T1000 (cell line): ENCODE measurements at places on chromosomes 3 and 15.

DNA sequence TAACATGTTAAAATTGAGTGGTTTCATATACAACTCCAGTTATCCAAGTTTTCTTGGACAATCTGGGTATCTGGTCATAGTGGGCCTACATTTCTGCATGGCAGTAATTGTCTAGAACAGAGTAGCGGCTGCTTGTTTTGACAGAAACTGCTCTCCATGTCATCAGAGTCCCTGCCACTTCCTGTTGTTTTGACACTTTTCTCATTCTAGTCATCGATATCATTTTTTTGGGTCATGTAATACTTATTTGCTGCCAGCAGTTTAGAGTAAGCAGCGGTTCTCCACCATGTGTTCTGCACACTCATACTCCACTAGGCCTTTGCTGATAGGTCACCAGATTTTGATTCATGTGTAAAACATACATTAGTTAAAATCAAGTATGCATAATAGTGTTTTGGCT is 81.5 kb downstream of the SLC25A26 start:
- DNase-seq: no peak

- no peak for DNase-seq
Observed at GRCh38 chr3:8835385-8835784, 66.0 kb upstream of the OXTR start.

DNA sequence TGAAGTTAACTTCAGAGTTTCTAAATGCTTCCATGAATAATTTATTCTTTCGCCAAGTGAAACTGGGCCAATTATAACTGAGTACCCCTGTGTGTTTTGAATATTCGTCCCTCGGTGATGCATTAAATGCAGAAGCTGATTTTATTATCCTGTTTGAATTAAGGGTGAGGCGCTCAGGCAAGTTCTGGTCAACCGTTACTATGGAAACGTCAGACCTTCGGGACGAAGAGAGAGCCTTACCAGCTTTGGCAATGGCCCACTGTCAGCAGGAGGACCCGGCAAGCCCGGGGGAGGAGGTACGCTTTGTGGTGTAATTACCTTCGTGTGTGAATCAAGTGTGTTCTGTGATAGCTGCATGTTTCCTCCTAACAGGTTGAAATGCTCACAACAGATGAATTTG is 239.8 kb downstream of the ITPR1 start:
- no peak for DNase-seq

- no peak for DNase-seq
Observed at GRCh38 chr3:165225604-165226003, 29.4 kb upstream of the SLITRK3 start.

DNA sequence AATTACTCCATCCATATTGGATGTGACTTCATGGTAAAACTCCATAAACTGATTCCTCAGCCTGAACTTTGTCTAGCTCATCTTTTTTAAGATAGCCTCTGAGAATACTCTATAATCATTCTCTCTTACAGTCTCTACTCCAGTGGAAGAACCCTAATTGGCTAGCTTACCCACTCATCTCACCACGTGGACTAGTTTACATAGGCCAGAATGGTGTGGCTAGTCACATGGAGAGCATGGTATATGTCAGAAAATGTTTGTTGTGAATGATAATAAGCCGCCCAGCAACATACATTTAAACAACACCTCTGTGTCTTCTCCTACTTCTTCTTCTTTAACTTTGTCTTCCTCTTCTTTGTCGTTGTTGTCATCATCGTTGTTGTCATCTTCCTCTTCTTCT is 389.2 kb upstream of the LRRC3B start:
- no peak for DNase-seq

DNA sequence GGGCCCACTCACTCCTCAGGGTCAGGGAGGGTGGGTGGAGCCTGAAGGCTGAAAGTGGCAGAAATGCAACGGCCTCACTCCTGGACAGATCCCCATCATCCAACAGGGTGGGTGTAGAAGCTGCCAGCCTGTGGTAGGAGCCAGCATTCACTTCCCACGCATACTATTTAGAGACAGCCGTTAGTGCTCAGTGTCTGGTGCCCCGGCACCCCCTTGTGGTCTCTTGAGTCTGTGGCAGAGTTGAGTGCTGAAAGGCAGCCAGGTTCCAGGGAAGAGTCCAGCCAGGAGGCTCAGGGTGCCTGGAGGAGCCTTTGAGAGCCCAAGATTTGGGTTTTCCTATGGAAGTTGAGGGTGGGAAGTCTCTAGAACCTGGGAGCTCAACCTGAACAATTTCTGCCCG is 2.1 kb upstream of the GNAT1 start:
- DNase-seq: peak; percentile 62

GRCh38 chr15:78052001-78052401 is 25.5 kb downstream of the TBC1D2B start:
- DNase-seq: no peak

GRCh38 chr3:52752045-52752660 is 18.6 kb downstream of the NEK4 start:
- no peak for DNase-seq
